Hematopoietic multipotent progenitor cell treated with erythropoietin and hydrocortisone succinate and interleukin-3 and kit ligand, for 15 days (in vitro differentiated cells): ENCODE measurements at places on chromosomes 2 and 18.

DNA sequence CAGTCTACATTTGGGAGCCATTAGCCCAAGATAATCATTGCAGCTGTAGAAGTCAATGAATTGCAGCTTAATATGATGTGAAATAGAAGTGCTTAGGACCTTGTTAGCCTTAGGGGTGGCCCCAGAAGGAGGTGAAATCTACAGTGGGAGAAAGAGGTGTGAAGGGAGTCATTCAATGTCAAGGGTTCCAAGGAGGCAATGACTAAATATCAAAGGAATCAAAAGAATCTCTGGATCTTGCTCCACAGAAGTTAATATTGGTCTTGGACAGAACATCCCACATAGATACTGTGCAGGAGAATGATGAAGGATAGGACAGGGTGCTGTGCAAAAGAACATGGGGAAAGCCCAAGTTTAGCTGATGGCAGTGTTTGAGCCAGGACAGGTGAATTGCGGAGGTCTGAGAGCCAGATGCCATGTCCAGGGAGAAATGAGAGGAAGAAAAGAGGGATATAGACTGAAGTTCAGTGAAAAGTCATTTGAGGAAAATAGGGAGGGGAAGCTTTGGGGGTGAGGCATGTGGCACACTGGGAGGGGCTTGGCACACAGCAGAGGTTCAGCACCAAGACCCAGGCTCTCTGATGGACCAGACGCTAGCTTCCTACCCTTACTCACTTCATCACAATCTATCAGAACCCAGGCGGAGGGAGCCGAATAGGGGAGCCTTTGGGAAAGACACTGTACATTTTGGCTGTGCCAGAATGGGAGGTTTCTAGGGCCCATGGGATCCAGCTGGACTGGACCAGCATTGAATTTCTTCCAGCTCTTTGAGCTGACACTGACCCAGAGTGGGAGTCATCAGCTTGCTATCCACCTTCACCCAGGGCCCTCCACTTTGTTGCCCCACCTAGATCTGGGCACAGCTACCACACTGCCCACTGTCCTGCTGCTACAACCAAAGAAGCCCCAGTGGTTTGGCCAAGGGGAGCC is 2.2 kb downstream of the IL1F10 start:
- no peak for DNase-seq

GRCh38 chr18:21194871-21195771 is 46.9 kb upstream of the GREB1L start:
- peak; percentile 51 for DNase-seq

DNA sequence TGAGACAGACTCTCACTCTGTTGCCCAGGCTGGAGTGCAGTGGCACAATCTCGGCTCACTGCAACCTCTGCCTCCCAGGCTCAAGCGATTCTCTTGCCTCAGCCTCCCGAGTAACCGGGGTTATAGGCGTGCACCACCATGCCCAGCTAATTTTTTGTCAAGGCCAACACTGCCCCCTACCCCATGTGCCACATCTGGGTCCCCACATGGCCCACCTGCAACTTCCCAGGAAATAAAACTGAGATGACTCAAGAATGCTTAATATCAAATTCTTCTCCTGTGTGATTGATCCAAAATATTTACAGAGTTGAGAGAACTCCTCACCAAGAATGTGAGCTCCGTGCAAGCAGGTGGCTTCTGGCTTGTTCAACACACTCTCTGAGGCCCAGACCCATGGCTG is 9.1 kb downstream of the AP1S3 start:
- DNase-seq, result no peak

DNA sequence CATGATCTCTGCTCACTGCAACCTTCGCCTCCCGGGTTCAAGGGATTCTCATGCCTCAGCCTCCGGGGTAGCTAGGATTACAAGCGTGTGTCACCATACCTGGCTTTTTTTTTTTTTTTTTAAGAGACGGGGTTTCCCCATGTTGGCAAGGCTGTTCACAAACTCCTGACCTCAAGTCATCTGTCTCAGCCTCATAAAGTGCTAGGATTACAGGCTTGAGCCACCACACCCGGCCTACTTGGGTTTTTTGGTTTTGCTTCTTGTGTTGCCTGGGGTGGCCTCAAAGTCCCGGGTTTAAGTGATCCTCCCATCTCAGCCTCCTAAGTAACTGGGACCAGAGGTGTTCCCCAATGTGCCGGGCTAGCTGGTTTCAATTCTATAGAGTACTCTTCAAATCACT is 64.6 kb downstream of the NAPG start:
- DNase-seq, result no peak

DNA sequence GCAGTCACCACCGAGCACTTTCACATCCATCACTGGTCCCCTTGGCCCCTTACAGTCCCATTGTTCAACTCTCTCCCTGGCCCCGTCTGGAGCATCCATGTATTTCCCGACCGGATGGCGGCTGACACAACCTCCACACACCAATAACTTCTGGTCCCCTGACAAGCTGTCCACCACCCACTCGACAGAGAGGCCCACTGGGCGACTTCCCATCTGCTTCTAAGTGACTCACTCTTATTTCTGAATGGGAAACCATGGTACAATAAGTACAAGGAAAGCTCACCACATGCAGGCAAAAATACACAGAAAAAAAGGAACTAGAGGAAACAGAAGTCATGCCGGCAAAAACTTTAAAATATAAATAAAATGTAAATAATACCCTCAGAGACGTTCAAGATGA is 82.9 kb upstream of the RAB12 start:
- DNase-seq, result no peak

GRCh38 chr2:42843131-42843530 is 50.7 kb upstream of the HAAO start:
- no peak for DNase-seq

DNA sequence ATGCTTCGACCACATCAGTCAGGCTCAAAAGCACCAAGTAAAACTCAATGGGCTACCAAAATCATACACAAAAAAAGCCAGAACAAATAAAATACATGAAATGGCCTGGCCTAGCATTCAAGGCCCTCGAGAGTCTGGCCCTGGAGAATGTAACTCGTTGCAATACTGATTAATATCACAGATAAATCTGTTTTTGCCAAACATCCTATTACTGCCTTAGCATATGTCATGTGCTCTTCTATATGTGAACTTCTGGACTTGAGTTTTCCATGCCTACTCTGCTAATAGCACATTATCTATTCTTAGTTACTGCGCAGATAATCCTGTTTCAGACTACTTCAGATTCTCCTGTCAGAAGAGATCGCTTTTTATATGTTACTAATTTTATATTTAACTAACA is 250.7 kb upstream of the SMAD7 start:
- DNase-seq, result no peak

DNA sequence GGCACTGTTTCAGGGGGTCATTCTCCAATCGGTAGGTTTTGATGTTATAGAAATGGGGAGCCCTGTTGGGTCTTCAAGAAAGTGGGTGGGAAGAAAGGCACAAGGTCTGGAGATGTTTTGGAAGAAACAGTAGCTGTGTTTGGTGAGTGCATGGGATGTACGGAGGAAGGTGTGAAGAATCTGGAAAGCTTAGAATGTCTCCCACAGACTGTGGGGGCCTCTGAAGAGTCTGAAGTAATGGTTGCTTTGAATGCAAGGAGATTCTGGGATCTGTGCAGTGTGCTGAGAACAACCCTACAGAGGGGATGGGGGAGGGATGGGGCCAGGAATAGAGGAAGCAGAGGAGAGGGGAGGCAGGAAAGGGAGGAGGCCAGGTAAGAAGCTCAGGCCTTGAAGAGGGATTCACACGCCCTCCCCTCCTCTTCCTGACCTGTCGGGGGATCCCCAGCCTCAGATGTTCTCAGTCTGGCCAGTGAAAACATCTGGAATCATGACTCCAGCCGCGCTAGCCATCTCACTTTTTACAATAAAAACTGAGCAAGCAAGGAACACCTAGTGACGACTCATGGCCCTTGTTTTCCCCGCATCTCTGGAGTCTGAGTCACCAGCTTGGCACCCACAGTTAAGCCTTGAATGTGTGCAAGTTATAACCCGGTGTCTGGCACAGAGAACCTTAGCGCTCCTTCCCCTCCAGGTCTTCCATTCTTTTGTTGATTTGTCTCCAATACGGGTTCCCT is 74.2 kb downstream of the SH3BP4 start:
- DNase-seq, result no peak

DNA sequence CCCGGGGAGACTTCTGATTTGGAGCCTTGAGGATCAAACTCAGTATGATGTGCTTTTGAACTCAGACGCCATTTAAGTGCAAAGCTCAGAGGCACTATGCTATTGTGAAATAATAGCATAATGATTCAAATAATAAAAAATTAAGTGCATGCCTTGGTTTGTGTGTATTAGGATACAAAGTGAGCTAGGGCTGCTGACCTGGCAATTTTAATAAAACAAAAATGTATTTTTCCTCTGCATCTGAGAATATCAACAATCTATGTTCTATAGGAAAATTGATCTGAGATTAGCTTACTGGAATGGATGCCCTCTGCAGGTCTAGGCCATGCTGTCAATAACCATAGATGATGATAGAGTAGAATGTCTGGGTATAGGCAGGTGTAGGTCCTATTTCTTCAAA is 278.8 kb downstream of the DCDC2C start:
- no peak for DNase-seq

DNA sequence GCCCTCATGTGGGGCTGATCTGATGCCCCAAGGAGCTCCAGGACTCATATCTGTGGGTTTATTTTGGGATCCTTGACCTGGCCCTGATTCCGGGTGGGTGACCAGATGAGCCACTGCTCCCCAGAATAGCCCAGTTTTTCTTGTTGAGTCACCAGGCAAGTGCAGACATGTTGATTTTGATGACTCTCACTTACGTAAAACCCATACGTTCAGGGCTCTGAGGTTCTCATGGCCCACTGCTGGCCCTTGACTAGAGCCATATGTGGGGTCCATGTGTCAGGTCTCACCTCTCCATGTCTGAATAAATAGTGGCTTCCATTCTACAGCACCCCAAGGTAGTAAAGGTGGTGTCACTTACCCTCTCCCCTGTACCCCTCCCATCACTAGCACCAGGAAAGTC is 41.9 kb downstream of the CDC42EP3 start:
- DNase-seq, result no peak

DNA sequence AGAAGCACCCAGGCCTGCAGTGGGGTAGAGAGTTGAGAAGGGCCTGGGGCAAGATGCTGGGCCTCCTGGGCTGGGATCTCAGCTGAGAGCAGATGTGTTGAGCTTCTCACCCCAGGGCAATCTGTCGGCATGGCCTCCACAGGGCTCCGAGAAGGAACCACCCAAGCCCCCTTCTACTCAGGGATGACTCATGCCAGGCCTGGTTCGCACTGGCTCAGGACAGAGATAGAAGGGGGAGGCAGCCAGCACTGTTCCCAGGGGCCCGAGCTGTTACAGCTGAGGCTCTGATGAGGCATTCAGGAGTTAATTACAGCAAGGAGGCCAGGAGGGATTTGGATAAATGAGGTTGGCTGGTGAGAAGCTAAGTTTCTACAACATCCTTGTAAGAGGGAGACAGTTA is 62.5 kb downstream of the CENPO start:
- DNase-seq, result no peak

- no peak for DNase-seq
Observed at GRCh38 chr2:127455566-127456493, 37.6 kb downstream of the PROC start.

GRCh38 chr2:168536925-168537466 is 80.9 kb downstream of the CERS6 start:
- no peak for DNase-seq

DNA sequence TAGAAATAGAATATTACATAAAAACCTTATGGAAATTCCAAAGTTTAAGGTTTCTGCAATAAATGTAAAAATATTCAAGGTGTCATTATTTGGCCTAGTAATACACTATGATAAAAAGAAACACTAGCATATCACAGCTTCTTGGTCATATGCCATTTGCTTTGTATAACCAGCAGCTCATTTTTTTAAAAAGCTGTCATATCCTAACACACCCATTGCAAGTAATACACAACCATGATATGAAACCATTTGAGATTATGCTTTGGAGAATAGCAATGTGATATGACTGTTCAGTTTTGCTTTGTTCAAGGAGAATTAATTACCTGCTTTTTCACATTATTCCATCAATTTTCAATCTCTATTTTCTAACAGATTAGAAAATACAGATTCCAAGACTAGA is 149.0 kb downstream of the IKZF2 start:
- DNase-seq, result no peak

DNA sequence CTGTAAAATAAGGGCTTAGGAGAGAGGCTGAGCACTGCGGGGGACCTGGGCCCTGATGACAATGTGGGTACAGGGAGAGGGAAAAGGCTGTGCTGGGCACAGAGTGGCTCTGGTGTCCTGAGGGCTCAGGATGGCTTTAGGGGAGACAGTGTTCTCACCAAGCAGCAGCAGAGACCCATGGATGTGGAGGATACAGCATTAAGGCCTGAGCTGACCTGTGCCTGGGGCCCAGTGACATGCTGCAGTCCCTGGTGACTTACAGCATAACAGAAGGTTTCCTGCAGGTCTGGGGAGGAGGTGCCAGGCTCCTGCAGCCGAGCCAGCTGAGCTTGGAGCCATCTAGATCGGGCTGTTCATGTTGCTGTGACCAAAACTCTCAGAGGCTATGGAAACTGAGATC is 191.3 kb upstream of the SMAD2 start:
- DNase-seq, result no peak

DNA sequence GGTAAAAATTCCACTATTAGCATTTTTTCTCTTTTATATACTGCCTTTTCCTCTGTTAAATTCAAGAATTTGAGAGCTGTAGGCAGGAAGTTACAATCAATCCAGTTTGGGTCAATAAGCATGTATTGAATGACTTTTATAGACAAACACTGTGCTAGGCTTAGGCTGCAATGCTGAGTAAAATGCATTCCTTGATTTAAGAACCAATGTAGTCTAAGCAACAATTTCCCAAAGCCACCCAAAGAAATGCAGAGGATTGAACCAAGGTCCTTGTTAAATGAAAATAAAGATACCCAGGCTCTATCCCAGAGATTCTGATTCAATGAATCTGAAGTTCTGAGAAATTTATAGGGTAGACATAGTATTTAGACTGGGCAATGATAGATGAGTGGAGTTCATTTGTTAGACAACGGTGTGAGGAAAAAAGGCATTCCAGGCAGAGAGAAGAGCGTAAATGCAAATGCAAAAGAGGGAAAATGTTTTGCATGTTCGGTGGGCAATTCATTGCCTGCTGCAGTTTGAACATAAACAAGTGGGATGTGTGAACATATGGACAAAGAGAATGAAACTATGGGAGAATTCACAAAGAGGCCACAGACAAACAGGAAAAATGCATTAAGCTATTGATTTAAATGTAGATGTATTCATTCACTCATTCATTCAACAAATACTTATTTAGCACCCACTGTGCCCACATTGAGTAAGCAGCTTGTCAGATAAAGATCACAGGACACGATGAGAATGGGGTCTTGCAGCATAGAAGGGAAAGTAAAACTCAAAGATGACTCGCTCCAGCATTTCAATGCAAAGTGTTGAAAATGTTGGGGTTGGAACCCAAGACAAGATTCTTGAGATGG is 107.1 kb downstream of the EVA1A start:
- no peak for DNase-seq
